Right cardiac atrium (tissue), 5 donors: ENCODE measurements at places on chromosomes 11 and 22. TPM values are rescaled to one million over a fixed set of nuclear protein-coding genes. Genes with fewer than 3 reads are reported as not detected.
A peak's percentile ranks its signal among the peaks of the same experiment; 100 is the strongest.

FDXACB1 gene
- total RNA-seq = 1.7 TPM

PCSK7 gene
- total RNA-seq = 28.2 TPM

CRY2 gene
- total RNA-seq = 68.6 TPM

CCDC116 gene
- not detected for total RNA-seq

MAPK12 gene
- total RNA-seq = 10.8 TPM

DNA sequence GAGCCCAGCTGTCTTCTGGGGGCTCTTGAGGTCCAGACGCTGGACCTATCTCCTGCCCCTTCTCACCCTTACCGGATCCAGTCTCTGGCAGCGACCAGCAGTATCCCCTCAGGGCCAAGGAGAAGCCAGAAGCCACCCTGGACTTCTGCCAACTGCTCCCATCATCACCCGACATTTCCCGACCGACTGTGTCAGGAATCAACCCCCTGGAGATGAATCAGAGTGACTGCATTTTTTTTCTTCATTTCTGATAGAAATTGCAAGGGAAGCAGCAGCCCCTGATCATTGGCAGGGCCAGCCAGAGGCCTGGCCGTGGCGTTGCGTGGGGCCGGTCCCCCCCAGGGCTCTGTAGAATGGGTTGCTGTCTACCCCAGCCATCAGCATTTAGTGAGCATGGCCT, 5.2 kb upstream of the LIF start:
- peak; percentile 62 for DNase-seq

DNA sequence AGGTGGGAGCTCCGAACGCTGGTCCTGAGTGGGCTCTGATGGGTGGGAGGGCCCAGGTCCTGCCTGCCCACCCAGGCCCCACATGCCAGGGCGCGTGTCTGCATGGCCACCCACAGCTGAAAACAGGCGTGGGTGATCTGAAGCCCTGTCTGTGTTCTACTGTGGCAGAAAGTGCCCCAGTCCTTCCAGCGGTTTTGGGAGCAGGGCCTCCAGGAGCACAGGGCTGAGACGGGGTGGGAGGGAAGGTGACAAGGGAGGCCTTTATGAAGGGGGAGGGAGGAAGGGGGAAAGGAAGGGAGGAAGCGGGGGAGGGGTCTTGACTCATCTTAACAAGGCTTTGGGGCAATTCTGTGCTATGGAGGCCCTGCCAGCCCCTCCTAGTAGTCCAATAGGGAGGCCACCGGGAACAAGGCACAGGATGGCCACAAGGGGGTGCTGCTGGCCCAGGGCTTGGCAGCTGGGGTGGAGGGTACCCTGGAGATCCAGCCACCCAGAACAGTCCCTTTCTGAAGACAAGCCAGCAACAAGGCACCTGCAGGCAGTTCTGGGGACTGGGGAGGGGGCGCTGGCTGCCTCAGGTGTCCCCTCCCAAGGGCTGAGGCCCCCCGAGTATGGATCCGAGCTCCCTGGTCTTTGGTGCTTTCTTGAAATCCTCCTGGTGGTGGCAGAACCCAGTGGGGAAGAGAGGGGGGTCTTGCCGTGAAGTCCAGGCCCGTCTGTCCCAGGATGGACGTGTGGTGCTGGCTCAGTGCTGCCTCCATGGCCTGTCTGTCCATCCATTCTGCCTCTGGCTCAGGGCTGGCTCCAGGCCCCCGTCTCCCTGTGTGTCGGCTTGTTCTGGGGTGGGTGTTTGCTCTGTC, 6.3 kb upstream of the FADS3 start:
- peak; percentile 77 for DNase-seq

- no peak for DNase-seq
Measured at GRCh38 chr22:36741204-36741793, 34.6 kb downstream of the IFT27 start.

SC5D gene
- 34.7 TPM for total RNA-seq

DNA sequence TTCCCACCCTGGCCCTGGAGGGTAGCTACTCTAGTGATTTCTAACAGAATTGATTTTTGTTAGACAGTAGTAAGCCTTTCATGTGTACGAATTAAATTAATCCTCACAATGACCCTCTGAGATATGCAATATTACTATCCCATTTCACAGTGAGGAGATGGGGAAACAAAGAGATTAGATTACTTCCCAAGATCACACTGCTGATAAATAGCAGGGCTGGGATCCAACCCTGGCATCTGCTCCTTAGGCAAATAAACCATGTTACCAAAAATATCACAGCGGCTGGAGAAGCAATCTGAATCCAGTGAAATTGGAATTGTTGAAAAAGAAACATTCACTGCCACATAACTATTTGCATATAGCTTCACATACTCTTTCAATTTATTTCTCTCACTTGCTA, 12.8 kb upstream of the CAVIN3 start:
- DNase-seq = no peak

- no peak for DNase-seq
Measured at GRCh38 chr22:41534219-41534618, 10.1 kb downstream of the POLR3H start.

DNA sequence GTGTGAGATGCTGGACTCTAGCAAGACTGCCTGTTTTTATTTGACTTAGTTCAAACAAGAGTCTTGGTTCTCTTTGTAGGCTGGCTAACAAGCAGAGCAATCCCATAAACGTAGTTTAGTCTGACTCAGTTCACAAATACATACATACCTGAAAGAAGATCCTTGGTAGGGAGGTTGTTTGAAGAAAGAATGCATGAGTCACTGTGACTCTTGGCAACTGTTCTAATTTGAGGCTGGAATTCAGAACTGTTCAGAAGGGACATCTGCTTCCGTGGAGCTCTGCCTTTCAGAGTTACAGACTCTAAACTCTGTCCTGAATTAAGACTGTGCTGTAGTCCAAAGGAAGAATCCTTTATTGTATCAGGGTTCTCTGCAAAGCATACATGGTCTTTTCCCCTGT, 32.2 kb downstream of the C2CD3 start:
- no peak for DNase-seq

TMEM126A gene
- 56.0 TPM for total RNA-seq

DNA sequence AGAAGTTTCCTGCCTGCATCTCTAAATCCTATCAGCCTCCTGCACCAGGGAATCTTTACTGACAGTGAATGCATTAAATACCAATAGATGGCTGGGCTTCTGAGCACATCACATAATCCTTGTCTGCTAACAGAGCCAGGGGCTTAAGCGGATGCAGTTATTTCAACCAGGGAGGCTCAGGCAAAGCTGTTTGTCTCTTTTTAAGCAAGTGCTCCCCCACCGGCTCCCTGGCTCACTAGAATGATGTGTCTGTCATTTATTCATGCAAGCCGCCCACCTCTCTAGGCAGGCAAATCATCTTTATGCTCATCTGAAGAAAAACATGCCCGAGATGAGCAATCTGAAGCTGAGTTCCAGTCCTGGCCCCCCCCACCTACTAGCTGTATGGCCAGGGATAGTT, 182.3 kb downstream of the TENM4 start:
- DNase-seq = no peak

GRCh38 chr11:88312628-88313027, 24.9 kb downstream of the CTSC start:
- no peak for DNase-seq

DNA sequence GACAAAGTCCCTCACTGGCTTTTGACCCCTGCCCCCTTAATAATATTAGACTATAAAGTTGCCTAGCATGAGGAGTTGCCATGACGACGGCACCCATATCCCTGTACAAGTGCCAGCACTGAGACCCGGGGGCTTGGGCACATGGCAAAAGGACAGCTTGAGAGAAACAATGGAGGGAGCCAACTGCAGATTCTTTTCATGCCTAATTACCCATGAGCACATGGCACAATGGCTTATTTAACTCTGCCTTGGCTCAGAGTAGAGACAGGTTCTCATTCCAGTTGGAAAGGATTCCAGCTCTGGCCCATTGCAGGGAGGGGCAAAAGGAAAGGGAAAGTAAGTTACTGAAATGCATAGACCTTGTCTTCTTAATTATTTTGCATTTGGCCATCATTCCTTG, 261.2 kb upstream of the UBASH3B start:
- DNase-seq = no peak

DNA sequence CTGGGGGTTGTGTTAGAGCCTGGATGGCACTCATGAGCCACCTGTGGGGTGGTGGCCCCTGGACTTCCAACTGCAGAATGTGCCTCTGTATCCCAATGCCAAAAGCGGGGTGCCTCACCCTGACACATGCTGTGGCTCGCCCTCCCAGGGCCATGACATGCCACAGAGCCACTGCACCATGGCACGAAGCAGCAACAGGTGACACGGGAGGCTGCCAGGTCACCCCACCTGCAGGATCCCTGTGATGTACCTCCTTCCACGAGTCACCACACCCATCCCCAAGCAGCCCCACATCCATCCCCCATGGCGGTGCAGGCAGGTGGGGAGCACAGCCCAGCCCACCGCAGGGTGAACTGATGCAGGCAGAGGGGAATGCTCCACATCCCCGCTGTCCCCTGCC, 14.8 kb downstream of the NECTIN1 start:
- DNase-seq = no peak

CD44 gene
- total RNA-seq = 20.9 TPM

PGR gene
- 9.6 TPM for total RNA-seq

SEC14L6 gene
- total RNA-seq = 0.40 TPM

OR5A1 gene
- total RNA-seq = not detected

DNA sequence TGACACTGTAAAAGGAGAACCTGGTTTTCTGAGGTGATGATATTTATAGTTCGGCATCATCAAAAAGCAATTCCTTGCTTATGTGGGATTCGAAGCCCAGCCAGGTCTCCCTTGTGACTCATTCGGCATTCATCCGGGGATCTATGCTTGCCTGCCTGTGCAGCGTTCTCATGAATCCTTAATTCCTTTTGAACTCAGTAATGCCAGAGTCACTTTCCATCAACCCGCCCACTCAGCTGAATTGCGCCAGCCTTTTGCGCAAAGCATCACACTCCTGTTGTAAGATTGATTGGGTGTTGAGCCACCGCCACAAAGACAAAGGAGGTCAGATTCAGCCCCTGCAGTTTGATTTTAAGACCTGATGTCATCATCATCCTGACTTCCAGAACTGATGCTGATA, 128.6 kb downstream of the SLC17A6 start:
- peak; percentile 7 for DNase-seq

GRCh38 chr11:36388951-36389350, 92.9 kb downstream of the PRR5L start:
- DNase-seq = no peak

- DNase-seq = no peak
Measured at GRCh38 chr11:37525336-37525735, 927.3 kb upstream of the RAG2 start.

GRCh38 chr22:38879108-38879729, 7.2 kb upstream of the CBX6 start:
- no peak for DNase-seq

DNA sequence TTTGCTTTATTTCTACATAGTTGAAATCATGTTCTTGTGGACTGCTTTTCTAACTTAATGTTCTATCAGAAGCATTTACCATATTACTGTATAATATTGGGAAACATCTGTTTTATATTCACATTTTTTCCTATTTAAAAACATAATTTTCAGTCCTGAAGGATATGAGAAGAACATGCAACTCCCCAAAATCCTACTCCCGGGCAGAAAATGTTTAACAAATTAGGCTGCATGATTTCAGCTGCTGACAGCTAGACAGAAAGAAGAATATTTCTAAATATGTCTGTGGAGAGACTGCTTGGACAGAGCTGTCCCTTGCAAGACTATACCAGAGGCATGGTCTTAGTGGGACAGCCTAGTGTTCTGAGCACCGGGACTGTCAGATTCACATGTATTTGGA, 15.7 kb upstream of the AMPD3 start:
- no peak for DNase-seq

- DNase-seq = no peak
Measured at GRCh38 chr11:96306600-96306932, 36.4 kb downstream of the MAML2 start.

MMP27 gene
- total RNA-seq = not detected

GRCh38 chr11:120612513-120613263, 101.1 kb downstream of the GRIK4 start:
- peak; percentile 53 for DNase-seq

IRAG1 gene
- total RNA-seq = 29.8 TPM

ANO5 gene
- 119 TPM for total RNA-seq

CSF2RB gene
- 2.6 TPM for total RNA-seq

MIOX gene
- total RNA-seq = not detected

DNA sequence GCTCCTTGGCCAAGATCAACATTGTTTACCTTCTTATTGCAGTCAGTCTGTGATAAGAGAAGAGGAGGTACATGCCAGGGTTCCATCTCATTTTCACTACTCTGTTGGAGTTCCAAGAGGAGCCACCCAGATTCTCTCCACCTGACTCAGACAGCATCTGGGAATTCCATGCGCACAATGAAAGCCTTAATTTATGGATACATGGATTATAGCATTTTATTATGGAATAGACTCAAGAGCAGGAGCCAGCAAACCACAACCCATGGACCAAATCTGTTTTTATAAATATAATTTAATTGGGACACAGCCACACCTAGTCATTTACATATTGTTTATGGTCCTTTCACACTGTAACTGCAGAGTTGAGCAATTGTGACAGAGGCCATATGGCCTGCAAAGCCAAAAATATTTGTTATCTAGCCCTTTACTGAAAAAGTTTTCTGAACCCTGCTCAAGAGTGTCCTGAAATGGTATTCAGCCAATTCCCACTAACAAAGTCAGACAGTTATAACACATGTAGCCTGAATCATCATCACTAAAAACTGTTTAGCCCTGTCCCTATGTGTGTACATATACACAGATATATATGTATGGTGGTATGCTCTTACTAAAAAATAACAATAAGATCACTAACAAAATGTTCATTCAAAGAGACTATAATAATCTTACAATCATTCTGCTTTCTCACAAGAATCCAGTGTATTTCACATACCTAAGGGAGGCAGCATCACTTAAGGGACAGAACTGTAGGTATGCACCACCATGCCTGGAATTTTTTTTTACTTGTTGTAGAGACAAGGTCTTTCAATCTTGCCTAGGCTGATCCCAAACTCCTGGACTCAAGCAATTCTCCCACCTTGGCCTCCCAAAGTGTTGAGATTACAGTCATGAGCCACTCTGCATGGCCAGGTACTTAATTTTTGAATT, 104.5 kb upstream of the TEAD1 start:
- no peak for DNase-seq

- no peak for DNase-seq
Measured at GRCh38 chr11:30002157-30002785, 14.6 kb downstream of the KCNA4 start.

- peak; percentile 47 for DNase-seq
Measured at GRCh38 chr11:11848891-11849746, 7.3 kb downstream of the USP47 start.

DNA sequence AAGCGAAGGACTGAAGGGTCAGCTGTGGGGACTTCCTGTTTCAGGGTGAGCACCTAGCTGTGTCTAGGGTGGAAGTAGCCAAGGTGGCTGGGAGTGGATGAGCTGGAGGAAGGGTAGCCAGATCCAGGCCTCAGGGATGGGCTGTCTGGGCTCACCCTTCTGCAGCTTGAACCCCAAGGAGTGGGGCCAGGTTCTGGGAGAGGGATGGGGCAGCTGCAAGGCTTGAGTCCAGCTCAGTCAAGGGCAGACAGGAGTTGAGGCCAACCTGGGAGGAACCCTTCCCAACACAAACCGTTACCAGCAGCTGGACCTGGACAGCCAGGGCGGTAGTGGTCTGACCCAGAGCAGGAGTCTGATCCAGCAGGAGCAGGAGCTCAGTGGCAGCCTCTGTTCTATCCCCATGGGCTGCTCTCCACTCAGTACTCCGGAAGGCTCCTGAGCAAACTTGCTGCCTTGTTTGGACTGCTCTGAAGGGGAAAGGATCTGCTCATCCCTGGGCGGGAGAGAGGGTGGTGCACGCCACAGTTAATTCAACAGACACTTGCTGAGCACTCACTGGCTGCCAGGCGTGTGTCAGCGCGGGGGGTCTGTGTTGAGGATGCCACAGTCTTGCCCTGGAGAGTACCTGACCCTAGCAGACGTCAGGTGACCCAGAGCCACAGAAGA, 53.8 kb upstream of the THY1 start:
- no peak for DNase-seq

- DNase-seq = no peak
Measured at GRCh38 chr11:46491661-46492330, 100.2 kb upstream of the CHRM4 start.
